ENCODE measurements at places on chromosomes 3 and 15.

- no peak for DNase-seq
Observed at GRCh38 chr3:190004656-190005055, 116.0 kb downstream of the P3H2 start.

DNA sequence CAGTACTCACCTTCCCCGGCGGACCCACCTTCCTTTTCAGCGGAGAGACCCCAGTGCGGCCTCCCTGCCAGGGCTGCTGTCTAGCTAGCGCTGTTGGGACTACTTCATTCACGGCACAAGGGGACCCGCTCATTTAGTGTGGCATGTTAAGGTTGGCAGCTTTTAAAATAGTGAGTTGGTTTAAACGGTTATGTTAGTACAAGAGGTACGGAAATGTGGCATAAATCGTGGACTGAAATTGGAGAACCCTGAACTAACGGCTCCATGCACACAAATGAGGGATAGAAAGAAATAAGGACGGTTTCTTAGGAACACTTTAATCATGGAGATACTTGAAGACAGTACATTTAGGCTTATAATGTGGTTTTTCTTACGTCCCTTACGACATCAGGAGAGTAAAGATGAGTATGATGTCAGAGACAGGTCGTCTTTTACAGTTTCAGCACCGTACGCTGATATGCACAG lies 752 bp downstream of the CEP63 start:
- DNase-seq, result peak; percentile 10

- DNase-seq, result no peak
Observed at GRCh38 chr3:78632925-78633553, 1134.8 kb downstream of the ROBO1 start.

DNA sequence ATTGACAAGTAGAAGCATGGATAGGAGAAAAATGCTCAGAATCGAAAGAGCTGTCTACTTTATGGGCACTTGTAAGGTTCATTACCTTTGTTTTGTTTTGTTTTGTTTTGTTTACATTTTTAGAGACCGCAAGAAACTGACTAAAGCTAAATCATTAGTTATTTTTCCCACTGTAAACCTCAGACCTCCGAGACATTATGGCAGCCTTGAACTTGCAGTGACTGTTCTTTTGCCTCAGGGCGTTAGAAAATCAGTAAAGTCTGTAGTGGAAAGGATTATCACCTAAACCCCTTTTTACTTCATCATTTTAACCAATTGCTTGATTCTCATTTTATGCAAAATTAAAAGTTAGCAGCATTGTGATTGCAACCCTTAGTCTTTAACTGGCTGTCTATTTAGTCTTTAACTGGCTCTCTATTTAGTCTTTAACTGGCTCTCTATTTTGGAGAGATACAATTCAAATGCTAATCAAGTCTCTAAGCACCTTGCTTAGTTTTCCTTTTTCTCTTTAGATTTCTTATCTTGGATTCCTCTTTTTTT lies 383.3 kb upstream of the ROBO2 start:
- no peak for DNase-seq

DNA sequence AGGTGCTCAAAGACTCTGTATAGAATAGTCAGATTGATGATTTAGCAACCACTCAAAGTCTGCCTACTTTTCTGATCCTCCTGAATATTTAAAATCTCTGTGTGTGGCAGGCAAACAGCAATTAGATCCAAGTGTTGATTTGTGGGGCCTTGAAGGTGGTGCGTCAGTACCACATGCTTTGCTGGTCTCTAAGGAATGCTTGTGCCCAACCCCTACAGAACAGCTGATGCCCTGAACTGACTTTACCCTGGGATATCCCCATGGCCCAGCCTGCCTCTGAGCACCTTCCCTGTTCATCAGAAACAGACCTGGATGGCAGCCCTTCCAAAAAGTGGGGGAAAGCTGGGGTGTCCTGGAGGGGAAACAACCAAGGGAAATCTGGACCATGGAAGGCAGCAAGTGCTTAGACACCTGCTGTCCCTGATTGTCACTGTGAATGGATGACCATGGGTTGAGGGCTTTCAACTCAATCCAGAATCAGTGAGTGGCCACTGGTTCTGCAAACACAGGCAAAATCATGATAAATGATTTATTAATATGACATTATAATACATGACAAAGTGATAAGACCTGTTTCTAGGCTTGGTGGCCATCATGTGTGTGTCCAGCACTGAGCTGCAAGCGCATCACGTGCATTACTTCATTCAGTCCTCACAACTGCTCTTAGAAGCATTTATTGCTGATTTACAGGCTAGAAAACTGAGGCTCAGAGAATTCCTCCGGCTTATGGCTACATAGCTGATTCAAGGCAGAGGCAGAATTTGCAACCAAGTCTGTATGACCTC lies 76.1 kb upstream of the TPM1 start:
- DNase-seq, result no peak

- DNase-seq, result no peak
Observed at GRCh38 chr15:24067733-24068501, 380.8 kb upstream of the NDN start.

GRCh38 chr3:109432833-109433232 lies 95.5 kb upstream of the DPPA4 start:
- DNase-seq, result no peak

- no peak for DNase-seq
Observed at GRCh38 chr15:101126618-101127505, 125.0 kb downstream of the CHSY1 start.

GRCh38 chr3:73611176-73611575 lies 13.6 kb downstream of the PDZRN3 start:
- no peak for DNase-seq

DNA sequence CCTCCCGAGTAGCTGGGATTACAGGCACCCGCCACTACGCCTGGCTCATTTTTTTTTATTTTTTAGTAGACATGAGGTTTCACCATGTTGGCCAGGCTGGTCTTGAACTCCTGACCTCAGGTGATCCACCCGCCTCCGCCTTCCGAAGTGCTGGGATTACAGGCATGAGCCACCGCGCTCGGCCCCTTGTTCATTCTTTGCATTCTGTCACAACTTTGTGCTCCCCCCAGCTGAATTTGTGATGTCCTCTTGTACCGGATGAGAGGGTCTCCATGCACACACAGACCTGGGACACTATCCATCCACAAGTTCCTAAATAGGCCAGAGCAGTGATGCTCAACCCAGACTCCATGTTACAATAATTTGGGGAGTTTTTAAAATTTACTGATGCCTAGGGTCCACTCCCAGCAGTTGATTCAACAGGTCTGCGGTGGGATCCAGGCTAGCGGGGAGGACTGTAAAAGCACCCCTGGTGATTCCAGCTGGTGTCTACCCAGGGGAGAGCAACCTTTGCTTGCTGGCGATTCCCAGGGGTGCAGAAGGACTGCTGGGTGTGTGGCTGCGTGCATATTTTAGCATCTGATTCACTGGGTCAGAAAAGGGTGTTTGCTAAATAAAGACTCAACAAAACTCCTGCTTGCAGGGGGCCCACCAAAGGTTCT lies 1.0 kb downstream of the RASSF1 start:
- DNase-seq, result no peak

GRCh38 chr3:125479091-125479490 lies 40.9 kb downstream of the SNX4 start:
- no peak for DNase-seq

All from activated CD4-positive, alpha-beta T cell treated with anti-CD3 and anti-CD28 coated beads, Interleukin-2, amount 50 U/mL, for 1 hour (primary cell).